ENCODE measurements at places on chromosomes 2 and 18.

DNA sequence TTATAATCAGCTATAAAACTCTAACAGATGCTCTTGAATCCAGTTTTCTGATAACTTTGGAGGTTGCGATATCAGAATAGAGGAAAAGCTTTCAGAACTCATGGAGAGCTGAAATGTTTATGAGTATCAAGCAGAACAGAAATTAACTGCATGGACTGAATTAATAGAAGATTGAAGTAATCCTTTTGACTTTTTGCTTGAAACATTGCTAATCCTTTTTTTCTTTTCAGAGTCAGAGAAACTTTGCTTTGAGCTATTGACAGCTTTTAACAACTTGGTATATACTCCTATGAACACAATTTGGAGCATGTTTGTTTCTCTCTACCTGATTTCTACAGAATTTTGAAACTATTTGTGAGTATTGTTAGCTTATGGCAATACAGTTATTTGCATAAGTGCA lies 1254.8 kb downstream of the LRP1B start:
- no peak for DNase-seq

DNA sequence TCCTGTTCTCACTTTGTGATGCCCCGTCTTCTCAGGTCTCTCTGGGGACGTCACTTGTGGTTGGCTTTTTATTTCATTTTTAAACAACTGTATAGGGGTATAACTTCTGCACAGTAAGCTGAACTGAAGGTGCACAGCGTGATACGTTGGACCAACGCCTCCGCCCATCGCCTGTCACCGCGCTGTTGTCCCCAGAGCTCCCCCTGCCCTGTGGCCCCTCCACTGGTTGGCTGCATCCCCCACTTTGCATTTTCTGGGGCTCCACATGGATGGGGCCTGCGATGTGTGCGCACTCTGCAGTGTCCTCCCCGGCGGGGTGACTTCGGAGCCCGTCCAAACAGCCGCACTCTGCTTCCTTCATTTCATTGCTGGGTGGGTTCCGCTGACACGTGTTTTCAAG lies 14.3 kb downstream of the GPR35 start:
- no peak for DNase-seq

GRCh38 chr2:62467100-62467474 lies 38.9 kb downstream of the TMEM17 start:
- DNase-seq, result no peak

DNA sequence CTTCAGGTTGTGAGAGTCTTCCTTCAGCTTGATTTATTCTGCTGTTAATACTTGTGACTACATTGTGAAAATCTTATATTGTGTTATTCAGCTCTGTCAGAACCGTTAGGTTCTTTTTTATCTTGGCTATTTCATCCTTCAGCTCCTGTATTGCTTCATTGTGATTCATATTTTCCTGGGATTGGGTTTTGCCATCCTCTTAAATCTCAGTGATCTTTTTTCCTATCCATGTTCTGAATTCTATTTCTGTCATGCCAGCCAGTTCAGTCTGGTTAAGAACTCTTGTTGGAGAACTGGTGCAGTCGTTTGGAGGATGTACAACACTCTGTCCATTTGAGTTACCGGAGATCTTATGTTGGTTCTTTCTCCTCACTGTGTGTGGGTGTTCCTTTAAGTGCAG lies 19.1 kb downstream of the MSTN start:
- DNase-seq, result no peak

DNA sequence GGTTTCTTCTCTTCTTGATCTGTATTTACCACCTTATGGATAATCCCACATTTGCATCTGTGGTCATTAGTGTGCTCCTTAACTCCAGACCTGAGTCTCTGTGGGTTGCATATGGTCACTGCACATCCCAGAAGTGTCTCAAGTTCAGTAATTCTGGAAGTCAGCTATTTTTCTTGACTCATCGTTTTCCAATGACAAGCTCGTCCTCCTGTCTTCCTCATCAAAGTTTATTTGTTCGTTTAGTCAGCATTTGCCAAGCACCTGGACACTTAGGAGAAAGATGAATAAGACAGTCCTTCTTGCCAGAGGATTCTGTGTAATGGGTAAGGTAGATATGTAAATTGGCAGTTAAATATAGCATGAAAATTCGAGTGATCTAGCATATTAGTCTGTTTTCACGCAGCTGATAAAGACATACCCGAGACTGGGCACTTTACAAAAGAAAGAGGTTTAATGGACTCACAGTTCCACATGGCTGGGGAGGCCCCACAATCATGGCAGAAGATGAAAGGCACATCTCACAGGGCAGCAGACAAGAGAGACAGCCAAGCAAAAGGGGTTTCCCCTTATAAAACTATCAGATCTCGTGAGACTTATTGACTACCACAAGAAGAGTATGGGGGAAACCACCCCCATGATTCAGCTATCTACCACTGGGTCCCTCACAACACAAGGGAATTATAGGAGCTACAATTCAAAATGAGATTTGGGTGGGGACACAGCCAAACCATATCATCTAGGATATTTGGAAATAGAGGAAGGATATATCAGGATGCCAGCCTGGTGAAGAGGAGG lies 19.4 kb downstream of the FASTKD2 start:
- DNase-seq, result no peak

DNA sequence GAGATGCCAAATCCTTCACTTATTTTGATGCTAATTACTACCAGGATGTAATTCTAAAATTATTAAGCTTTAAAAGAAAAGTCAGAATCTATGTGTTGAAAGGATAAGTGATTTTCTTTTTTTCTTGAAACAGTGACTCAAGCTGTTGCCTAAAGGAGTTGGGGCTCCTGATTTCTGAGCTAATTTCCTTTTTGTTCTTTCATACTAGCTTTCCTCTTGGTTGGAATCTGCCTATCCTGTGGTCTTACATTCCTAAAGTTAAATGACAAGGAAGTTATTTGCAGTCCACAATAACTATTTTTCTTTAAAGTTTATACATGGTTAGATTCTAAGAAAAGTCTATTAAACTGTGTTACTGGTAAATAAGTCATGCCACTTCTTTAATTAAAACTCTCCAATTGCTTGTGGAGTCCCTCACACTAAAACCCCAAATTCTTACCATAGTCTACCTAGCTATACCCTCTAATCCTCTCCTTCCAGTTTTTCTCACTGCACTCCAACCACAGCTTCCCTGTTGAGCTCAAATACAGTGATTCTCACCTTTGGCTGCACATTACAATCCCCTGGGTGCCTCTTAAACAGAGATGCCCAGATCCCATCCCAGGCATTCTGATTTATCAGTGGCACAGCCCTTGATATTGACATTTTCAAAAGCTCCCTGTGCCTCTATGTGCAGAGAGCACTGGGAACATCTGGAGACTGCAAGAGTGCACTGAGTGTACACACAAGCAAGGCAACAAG lies 63.3 kb upstream of the EFEMP1 start:
- DNase-seq, result no peak

- no peak for DNase-seq
Measured at GRCh38 chr2:85022232-85022631, 51.3 kb downstream of the KCMF1 start.

- DNase-seq, result no peak
Measured at GRCh38 chr2:9755008-9755407, 88.3 kb upstream of the TAF1B start.

- DNase-seq, result no peak
Measured at GRCh38 chr2:98060277-98060676, 26.7 kb upstream of the VWA3B start.

DNA sequence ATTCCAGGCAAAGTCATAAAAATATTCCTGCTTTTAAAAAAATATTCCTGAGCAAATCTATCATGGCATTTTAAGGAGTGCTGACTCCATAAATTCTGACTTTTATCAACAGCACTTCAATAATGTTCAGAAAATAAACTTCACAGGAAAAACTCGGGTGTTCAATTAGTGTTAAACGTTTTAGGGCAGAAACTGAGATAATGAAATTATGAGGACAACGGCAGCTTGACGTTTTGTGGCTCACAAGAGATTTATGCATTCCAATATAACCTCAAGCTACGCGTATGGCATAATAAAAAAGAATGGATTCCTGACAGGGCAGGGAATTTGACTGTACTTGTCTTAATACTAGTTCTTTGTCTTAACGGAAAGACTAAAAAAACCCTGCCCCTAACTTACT lies 133.2 kb downstream of the ICOS start:
- no peak for DNase-seq

GRCh38 chr2:182242609-182243008 lies 184.2 kb downstream of the PDE1A start:
- DNase-seq, result no peak

DNA sequence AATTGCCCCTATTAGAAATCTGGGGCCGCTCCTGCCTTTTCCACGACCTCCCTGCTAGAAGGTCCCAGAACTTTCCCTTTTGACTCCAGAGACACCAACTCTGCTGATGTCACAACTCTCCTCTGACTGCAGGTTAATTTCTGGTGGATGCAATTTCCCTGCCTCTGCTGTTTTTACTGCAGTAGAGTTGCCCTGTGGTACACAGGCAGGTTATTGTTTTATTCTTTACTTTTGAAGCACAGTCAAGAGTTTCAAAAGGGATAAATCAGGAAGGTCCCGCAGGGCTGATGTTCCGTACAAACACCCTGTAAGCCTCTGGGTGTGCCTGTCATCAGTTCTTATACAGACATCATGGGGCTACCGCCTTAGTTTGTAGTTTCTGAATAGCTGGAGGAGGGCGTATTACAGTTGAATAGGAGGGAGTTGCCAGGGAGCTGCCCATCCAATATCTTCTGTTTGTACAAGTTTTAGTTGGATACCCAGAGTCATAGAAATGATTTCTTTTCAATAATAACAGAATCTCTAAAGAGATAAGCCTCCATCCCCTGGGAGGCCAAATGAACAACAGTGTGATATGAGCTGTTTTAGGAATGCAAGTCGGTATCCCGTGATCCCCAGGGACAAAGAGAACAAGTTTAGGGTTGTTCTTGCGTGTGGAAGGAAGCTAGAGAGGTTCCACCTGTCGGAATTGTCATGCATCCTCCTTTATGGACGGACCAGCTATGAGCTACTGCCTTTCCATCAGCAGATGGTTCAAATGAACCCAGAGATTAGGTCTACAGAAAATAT lies 108.4 kb upstream of the COPS8 start:
- no peak for DNase-seq

- DNase-seq, result no peak
Measured at GRCh38 chr18:25229920-25230319, 122.0 kb downstream of the ZNF521 start.

GRCh38 chr18:49926106-49926745 lies 112.9 kb upstream of the ACAA2 start:
- DNase-seq, result no peak

GRCh38 chr18:76914314-76914713 lies 92.0 kb downstream of the ZNF236 start:
- DNase-seq, result no peak

GRCh38 chr2:1371082-1371481 lies 42.2 kb upstream of the TPO start:
- no peak for DNase-seq

GRCh38 chr18:57864615-57865121 lies 61.6 kb upstream of the ATP8B1 start:
- DNase-seq, result no peak

- no peak for DNase-seq
Measured at GRCh38 chr2:235614176-235614860, 120.5 kb downstream of the AGAP1 start.

GRCh38 chr2:178070824-178071223 lies 1.8 kb downstream of the PDE11A start:
- DNase-seq, result no peak

GRCh38 chr2:120985997-120986651 lies 250.5 kb downstream of the GLI2 start:
- DNase-seq, result no peak

DNA sequence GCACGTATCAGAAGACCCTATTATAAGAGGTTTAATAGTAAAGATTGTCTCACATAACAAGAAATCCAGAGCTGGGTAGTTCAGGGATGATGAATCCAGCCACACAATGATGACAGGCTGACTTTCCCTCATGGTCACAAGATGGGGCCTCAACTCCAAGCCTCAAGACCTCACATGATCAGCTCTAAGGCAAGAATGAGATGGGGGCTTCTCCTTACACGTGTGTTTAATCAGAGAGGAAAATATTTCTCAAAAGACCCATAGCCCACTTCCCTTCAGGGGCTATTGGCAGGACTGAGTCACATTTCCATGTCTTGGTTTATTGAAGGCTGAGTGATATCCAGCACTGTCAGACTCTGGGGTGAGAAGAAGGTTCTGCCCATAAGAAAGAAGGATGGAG lies 100.2 kb upstream of the FOSL2 start:
- no peak for DNase-seq
